ENCODE measurements at places on chromosomes 3 and 15.

DNA sequence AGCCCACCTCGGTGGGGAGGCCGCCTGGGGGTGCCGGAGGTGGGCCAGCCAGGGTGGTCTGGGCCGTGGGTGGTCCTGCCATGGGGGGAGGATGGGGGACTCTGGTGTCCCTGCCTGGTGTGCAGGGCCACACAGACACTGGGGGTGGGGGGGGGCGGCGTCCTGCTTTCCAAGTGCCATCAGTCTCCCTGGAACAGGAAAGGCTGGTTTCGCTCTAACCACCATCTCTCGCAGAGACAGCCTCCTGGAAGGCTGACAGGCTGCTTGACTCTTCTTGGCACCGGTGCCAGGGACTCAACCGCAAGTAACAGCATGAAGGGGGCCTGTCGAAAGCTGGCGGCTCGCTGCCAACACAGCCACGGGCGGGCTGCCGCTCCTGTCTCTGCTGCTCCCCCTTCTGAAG is 40.3 kb downstream of the RGMA start:
- DNase-seq, result no peak

DNA sequence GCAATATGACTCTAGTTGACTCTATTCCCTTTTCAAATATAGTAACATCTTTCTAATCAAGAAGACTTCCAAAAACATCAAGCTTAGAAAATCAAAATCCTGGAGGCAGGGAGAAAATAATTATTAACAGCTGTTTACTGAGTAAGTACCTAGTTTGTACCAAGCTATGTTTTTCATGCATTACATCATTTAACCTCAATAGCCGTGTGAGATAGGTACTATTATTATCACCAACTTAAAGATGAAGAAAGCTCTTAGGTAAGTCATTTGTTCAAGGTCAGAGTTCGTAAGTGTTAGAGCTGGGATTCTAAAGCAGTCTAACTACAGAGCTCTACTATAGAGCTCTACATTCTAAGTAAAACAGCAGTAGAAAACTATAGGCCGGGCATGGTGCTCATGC is 41.6 kb downstream of the GSK3B start:
- DNase-seq, result no peak

- DNase-seq, result no peak
Observed at GRCh38 chr15:55823699-55824340, 80.9 kb upstream of the PRTG start.

DNA sequence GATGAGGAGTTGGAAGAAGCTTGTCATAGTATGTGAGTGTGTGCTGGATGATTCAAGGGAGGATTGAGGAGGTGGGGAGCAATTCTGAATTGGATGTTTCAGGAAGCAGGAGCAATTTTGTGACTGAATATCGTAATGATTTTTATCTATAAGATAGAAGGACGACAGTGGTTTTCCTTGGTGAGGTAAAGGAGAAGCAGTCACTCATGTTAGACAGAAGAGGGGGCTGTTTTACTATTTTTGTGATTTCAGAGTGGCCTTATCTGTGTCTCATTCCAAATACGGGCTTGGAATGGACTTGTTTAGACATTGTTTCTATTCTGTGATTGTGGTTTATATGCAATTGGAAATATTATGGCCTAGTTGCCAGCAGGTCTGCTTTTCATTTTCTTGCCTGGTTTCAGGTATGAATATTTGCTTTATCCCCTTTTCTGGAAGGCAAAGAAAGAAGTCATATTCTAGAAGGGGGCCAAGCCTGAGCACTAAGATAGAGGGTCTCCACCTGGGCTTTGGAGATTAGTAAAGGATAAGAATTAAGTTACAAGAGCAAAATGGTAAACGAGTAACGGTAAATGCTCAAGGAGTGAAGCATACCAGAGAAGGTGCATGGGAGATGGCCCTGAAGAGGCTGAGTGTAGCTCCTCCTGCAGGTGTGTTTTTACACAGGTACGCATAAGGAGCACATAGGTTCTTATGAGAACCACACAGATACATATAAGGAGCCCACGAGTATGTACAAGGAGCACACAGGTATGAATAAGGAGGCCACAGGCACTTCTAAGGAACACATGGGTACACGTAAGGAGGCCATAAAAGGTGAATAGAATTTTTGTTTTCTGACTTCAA is 124.6 kb upstream of the KCNAB1 start:
- peak; percentile 14 for DNase-seq

DNA sequence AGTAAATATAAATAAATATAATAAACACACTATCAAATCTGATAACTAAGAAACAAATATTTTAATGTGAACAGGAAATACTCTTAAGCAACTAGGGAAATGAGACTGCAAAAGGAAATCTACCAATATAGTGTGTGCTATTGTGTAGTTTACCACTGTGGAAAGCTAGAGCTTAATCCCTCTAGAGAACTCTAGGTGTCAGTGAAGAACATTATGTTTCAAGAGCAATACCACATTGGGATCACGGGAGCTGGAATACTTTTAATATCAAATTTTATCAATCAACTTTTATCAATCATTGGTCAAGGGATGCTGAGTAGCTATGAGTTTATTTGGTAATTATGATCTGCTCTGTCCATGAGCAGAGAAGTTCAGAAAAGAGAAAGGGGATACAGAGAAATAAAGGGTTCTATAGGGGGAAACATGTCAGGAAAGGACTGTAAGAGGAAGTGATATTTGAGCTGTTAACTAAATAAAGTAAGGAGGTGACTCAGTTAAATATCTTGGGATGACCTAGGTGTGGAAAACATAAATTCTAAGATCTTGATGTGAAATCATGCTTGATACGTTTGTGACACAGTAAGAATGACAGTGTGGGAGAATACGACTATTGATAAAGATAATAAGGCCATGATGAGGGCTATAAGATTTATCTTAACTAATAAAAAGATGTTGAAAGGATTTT is 762.2 kb upstream of the ALCAM start:
- no peak for DNase-seq

GRCh38 chr3:149833241-149833640 is 20.2 kb downstream of the RNF13 start:
- DNase-seq, result no peak

DNA sequence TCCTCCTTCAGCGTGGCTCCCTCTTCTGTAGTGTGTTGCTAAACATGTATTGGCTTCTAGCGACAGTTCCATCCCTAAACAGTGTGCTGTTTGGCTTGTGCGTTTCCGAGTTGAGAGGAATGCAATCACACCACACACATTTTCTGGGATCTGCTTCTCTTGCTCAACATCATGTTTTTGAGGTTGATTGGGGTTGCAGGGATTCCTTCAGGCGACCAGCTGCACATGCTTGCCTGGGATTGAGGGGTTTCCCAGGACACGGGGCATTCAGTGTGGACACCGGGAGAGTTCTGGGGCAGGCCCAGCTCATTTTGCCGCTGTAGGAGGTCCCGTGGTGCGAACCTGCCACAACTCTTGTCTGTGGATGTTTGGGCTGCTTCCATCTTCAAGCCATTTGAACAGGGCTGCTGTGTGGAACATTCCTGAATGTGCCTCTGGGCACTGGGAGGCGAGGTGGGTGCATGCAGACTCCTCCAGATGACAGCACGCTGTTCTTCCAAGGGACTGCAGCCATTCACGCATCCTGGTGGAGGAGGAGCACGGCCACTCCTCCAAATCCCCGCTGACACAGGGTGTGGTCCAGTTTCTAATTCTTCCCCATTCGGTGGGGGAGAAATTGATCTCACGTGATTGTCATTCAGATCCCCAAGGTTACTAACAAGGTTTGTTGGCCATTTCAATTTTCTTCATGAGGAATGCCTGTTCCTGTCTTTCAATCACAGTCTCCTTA is 82.8 kb downstream of the PLXNA1 start:
- peak; percentile 44 for DNase-seq

DNA sequence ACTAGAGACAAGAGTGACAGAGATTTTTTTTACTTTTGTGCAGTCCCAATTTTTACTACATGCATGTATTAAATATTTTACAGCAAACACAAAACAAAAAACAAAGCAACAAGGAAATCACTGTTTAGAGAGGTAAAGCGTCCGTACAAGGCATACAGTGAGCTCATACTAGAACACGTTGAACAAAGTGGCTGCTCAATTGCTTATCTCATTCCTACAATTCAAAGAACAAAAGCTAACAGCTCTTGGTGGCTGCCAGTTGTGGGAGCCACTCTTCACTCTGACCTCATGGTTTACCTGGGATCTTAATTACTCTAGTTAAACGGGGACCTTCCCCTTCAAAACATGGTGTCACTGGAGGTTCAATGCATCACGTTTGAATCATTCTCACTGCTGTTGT is 7.6 kb upstream of the ARHGEF26 start:
- DNase-seq, result no peak

DNA sequence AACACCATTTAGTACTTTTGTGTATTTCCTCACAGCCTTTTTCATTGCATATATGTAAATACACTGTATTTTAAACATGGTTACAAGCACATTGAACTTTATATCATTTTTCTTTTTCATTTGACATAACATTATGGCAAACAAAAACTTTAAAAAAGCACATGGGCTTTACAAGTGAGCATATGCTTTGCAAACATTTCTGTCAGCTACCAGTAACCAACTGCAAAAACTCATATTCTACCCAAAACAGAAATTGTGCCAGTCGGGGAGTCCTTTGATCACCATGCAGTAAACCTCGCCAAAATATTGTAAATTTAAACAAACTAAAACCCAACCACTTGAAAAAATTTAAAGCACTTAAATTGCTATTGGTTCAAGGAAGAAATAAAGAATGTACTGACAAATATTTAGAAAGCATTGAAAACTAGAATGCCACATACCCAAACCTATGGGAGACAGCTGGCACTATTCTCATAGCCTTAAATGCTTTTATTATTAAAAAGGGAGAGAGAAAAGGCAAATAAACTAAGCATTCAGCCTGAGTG is 24.4 kb downstream of the ZNF710 start:
- no peak for DNase-seq

DNA sequence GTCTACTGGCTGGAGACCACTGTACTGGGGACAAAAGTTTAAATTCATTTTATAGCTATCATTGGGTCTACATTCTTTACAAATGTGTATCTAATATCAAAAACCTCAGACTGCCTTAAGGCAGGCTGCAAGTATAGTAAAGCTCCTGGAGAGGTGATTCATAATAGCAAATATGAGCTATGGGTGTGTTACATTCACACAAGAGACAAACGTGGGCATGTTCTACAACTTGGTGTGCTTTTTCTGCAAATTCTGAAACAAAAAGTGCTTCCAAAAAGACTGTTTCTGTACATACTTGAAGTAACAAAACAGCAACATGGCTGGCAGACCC is 1101.4 kb downstream of the ROBO1 start:
- no peak for DNase-seq

DNA sequence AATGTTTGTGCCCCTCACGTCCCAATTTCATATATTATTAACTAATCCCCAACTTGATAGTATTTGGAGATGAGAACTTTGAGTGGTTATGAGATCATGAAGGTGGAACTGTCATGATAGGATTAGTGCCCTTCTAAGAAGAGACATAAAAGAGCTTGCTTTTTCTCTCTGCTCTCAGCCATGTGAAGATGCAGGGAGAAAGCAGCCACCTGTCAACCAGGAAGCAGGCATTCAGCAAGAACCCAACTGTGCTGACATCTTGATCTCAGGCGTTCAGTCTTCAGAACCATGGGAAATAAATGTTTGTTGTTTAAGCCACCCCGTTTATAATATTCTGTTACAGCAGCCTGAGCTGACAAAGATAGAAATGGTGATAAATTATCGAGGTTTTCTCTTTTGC is 278.7 kb upstream of the KCNMB2 start:
- DNase-seq, result no peak

DNA sequence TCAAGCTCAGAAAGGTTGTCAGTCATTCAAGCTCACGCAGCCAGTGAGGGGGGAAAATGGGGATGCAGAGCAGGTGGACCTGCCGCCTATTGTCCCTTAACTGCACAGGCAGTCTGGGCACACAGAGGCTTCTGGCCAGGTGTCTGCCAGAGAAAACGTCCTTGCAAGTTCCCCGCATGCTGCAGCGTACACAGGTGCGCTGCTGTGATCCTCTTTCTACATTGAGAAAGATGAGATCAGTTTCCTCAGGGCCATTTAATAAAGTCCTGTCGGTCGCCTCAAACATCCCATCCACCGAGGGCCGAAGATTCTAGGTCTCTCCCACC is 445 bp upstream of the TSEN2 start:
- no peak for DNase-seq

- DNase-seq, result no peak
Observed at GRCh38 chr15:99481113-99481950, 84.5 kb upstream of the MEF2A start.

DNA sequence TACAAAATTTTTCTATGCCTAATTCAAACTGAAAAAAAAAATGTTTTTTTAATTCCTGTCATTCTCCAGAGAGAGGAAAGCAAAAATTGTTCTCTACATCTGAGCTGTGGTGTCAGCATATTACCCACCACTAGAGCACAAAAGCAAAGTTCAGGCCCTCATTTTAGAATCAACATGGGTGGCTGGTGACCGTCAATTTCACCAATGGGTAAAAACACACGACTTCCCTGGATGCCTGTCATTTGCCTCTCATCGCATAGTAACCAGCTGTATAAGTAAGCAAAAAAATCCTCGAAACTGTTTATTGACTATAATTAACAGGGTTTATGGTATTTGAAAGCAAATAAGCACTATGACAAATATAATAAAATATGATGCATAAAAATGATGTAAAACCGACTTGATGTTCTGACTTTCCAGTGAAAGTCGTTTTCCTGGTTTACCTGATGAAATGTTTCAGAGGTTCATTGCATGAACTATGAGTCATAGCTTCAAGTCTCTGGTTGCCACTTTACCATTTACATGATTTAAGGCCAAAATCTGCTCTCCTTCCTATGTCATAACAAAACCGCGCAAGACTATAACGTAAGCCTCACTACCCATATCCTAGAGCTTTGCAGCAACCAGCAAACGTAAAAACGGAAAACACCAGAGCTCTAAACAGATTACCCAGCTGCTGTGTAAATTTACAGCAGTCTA is 60.5 kb downstream of the THBS1 start:
- no peak for DNase-seq

DNA sequence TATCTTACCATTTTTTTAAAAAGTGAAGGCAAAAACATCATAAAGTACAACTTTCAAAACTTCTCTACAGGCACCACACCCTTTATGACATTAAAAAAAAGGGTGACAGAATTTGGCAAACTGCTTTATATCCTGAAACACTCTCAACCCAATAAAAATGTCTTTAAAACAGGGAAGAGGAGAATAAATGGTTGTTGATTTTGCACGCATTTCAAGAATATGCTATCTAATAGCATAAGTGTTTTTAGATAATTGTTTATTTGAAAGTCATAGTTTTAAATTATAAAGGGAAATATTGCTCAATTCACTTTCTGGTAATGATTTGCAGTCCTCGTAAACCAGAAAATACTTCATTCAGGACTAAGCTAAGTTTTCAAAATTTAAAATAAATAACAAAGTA is 1.7 kb upstream of the PCOLCE2 start:
- DNase-seq, result no peak

- DNase-seq, result no peak
Observed at GRCh38 chr15:72272997-72273352, 621 bp upstream of the PARP6 start.

Measured in GM04503 (cell line).